ENCODE measurements at places on chromosomes 1 and 21. TPM values are rescaled to one million over a fixed set of nuclear protein-coding genes. Genes with fewer than 3 reads are reported as not detected.

TM2D1 gene
- 66.8 TPM for total RNA-seq

CCDC18 gene
- total RNA-seq = 9.5 TPM

IVL gene
- not detected for total RNA-seq

LCE6A gene
- not detected for total RNA-seq

OR6K2 gene
- total RNA-seq = not detected

LTN1 gene
- 29.4 TPM for total RNA-seq

DNA sequence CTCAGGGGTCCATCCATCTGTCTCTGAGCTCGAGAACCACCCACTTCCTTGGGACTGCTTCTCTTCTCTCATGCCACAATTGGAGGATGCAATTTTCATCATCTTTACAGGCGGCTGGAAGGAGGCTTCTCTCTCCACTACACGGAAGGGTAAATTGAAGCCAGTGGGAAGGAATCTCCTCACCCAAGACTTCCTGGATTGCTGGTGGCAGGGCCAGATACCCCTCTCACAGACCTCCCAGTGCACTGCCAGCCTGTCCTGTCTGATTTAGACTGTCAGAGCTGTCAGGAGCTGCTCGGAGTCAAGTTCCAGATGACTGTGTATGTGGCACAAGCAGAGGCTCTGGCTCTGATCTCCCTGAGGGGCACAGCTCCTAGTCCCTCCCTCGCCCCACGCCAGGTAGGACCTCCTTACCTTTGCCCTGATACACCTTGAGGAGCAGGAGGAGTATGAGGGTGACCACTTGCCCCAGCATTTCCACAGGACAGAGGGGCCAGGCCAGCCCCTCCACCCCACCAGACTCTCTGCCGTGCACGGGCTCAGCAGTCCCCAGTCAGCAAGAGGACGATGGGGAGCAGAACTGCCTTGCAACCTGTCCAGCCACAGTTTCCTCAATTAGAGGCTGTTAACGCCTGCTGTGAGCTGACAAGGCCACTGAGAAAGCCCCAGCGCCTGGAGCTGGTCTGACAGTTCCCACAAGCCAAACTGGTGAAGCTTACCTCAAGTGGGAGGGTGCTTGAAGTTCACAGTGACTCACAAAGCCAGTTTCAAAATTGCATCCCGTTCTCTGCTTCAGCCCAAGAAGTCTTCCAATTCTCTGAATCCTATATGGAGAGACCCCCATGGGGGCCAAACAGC lies at the start of gene CD244:
TSS of gene CD244 (minus strand) at position 685 of the 858 bp plus-strand sequence. CDS start at position 475, 210 bp downstream.
- DNase-seq = peak; percentile 87

All from spleen (tissue), 13 donors.